Effector CD4-positive, alpha-beta T cell (primary cell): ENCODE measurements at places on chromosomes 5 and 9.

- DNase-seq: no peak
Measured at GRCh38 chr9:137306066-137306849, 4.2 kb upstream of the NRARP start.

GRCh38 chr5:175873088-175873454 lies 1.7 kb downstream of the CPLX2 start:
- no peak for DNase-seq

DNA sequence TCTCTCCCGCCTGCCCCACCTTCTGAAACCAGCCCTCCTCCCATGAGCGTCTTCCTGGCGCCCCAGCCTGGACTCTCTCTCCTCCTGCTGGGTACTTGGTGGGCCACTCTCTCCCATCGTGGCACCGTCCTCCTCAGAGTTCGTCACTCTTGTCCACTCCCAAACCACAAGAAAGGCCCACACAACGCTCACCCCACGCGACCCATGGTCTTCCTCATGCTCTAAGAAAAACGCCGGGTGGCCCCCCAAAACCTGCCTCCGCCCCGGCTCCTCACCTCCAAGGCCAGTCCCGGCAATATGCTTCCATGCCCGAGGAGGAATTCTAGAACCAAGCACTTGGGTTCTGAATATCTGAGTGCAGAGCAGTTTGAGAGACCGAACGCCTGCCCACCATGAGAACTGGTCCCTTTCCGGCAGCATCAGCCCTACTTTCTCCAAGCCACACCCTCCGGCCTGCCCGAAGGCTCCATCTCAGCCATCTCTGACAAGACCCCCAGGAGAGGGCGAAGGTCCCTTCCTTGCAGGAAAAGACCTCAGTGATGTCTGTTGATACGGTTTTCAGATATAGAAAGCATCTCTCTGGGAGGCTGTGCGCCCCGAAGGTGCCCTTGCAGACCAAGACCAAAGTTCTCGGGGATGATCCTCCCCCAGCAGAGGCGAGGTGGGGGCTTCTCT lies 15.0 kb downstream of the SLC6A3 start:
- DNase-seq: no peak

DNA sequence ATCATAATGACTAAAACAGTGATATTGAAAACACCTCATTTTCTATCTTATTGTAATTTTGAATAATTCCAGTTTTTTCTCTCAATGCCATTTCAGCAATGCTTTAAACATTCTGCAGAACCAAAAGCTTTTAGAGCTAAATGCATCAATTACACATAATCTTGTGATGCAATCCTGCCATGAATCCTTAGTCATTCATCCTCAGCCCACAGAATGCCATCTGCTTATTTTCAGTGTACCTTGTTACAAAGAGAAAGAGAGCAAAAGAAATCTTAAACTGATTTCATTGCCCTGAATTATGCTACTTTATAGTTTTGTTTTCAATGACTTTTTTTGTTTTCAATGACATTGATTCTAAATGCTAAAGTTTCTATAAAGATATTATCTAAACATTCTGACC lies 1234.8 kb upstream of the C9orf72 start:
- no peak for DNase-seq

DNA sequence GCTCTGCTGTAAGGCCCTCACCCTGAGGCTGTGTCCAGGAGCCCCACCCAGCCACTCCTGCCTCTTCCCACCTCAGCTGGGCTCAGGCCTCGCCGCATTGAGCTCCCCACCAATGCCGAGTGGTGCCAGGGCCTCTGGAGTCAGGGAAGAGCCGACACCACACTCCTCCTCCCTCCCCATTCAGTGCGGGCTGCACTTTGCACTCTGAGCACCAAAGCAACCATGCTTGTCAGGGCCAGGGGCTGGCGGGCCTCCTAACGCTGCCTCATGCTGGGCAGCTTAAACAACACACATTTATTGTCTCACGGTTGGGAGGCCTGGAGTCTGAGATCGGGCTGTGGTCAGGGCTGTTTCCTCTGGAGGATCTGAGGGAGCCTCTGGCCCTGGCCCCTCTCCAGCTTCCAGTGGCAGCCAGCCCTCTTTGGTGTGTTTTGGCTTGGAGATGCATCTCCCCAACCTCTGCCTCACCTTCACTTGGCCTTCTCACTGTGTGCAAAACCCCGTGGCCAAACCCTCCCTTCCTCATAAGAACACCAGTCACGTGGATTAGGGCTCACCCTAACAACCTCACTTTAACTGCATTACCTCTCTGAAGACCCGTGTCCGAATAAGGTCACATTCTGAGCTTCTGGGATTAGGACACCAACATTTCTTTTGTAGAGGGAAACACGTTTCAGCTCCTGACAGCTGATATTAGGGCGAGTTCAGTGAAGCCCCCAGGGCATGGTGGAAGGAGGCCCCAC lies 157.8 kb downstream of the MED10 start:
- no peak for DNase-seq

- DNase-seq: no peak
Measured at GRCh38 chr5:115460472-115460871, 84.1 kb downstream of the FEM1C start.

DNA sequence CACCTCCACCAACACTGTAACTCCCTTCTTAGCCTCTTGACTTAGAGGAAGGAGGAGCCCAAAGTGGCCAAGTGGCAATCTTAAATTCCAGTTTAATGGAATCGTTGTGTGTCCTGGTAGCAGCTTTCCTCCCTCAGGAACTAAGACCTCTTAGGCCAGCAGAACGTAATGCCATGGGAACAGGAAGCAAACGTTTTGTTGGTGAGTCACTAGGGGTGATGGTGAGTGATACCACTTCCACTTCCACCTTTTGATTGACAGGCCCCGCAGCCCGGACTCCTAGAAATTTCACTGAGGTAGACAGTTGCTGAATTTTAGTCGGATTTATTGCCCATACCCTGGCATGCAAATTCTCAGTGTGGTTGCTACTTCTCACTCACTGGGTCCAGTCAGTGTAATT lies 94.2 kb upstream of the FBN2 start:
- no peak for DNase-seq

DNA sequence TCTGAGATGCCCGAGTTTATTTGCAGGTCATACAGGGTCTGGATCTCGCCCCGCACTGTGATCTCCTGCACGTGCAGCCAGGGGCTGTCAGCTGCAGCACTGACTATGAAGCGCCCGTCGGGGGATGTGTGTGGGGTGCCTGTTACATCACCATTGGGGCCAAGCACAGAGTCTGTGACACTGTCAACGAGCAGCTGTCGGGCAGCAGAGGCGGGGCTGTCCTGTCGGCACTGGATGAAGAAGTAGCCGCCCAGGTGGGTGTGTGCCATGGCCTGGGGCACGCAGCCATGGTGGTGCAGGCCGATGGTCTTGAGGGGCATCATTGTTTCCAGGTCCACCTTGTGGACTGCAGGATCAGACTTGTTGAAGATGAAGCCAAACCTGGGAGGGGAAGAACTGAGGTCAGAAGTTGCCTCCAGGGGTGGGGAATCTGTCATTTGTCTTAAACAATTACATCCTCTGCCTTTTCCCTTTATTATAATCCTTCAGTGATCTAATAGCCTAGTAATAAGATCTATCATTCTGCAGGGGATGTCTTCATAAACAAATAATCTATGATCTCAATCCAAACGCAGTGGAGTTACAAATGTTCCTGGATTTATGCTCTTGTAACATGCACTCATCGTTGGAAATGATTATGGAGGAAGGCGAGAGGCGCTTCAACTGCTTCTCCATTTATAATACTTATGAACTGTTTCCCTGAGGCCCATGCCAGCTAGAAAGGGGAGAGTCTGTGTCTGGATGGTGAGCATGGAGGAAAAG lies 147.8 kb downstream of the HSPA4 start:
- no peak for DNase-seq

DNA sequence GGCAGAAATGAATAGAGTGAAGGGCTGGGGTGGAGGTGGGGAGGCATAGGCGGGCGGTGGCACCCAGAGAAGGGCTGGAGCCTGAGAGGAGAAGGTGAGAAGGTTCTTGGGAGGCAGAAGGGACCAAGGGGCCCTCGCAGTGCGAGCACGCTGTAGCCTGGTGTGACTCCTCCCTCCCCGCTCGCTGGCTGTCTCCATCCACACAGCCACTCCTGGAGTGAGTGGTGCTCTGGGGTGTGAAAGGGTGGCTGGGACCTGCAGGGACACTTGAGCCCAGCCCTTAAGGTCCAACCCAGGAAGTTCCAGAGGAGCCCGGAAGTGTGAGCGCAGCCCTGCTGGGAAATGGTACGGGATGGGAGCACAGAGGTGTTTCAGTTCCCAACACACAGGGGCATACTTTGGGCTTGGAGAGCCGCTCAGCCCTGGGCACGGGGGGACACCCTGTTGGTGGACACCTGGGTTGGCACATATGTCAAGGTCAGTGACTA lies 9.3 kb upstream of the SCGB3A1 start:
- no peak for DNase-seq

DNA sequence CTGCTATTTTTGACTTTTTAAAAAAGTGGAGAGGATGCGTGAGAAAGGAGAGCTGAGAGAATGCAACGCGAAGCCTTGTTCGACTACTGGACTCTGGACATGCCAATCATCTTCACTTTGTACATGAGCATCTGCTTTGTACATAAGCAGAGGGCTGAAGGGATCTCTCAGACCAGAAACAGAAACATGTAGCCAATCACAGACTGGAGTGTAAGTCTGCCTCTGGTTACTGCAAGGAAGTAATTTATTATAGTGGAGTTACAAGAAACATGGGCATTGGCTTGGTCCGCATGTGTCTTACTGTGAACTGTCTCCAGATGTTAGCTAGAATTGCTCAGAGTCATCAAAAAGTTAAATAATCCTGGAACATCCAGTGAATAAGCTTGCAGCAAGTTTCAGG lies 190.0 kb upstream of the GRAMD2B start:
- DNase-seq: no peak

- DNase-seq: no peak
Measured at GRCh38 chr9:6946583-6947166, 188.9 kb downstream of the KDM4C start.

- no peak for DNase-seq
Measured at GRCh38 chr9:89023740-89024139, 32.5 kb downstream of the S1PR3 start.

DNA sequence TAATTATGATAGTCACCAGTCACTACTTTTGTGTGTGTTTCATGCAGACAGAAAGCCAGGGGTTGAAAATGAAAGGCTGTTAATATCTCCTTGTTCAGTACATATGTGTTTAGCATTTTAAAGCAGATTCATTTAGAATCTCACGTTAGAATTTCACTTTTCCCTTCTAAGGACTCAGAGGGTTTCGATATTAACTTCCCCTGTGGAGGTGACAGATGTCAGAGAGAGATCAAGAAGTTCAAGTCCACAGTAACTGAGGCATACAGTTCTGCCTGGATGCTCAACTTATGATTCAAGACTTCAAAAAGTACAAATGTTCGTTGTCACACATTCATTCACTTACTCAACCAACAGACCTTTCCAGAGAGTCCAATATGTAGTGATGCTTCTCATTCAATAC lies 251.1 kb downstream of the EBF1 start:
- DNase-seq: no peak

DNA sequence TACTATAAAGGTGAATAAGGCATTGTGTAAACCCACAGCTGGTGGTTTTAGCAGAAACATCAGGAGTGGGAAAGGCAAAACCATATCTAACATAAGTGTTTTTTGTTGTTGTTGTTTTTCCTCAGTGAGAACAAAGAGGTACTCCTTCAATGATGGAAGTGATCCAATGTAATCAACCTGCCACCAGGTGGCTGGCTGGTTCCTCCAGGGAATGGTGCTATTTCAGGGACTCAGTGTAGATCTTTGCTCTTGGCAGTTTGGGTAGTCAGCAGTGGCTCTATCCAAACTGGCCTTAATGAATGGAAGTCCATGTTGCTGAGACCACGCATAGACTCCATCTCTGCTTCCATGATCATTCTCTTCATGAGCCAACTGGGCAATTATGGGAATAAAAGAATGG lies 10.8 kb downstream of the DMRTA1 start:
- DNase-seq: no peak

GRCh38 chr9:78103971-78104433 lies 72.4 kb upstream of the GNAQ start:
- no peak for DNase-seq

GRCh38 chr5:161585798-161586197 lies 39.3 kb upstream of the GABRB2 start:
- no peak for DNase-seq

- DNase-seq: no peak
Measured at GRCh38 chr9:17342696-17343095, 207.9 kb downstream of the CNTLN start.

- DNase-seq: no peak
Measured at GRCh38 chr5:150243590-150243989, 46.0 kb downstream of the CAMK2A start.

DNA sequence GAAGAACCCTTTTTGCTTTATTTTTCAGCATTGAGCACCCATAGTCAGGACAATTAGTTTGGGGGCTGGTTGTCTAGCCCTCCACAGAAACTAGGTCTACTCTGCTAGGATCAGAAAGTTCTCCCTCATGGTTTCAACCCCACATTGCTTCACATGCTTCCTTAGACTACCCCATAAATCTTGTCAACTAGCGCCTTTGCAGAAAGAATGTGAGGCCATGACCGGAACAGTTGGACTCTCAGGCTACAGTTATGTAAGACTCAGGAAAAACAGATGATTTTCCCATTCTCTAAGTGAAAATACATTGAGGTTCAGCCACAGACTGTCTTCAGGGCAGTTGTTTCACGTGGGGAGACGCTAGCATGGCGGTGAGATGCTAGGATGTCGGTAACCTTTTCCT lies 255.6 kb downstream of the NR3C1 start:
- no peak for DNase-seq

DNA sequence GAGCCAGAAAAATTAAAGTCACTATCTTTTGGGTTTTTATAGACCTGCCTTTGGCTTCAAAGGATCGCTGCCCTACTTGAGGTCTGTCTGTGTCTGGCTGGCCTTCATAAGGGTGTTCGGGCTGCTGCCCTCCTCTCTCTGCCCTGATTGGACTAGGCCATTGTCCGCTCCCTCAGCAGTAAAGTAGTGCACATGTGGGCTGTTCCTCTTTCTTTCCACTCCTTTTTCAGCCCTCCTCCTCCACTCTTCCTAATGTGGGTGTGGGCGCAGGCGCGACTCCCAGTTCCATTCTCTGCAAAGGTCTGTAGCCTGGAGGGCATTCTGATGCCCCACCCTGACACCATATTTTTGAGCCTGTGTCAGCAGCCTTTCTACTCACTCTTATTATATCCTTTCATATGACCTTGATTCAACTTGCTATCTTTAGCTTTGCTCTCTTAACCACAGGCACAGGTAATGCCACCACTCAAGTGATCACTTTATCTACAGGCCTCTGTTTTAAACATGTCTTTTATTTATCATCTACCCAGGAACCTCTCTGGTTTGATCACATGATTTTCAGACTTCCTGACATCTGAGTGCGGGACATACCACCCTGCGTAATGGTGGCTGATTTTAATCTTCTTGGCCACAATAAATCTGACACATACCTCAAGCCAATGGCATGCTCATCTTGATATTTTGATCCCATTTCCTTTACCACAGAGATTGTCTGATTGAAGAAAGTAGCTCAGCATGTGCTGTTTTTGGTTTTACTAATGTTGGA lies 144.5 kb downstream of the AOPEP start:
- peak; percentile 38 for DNase-seq

DNA sequence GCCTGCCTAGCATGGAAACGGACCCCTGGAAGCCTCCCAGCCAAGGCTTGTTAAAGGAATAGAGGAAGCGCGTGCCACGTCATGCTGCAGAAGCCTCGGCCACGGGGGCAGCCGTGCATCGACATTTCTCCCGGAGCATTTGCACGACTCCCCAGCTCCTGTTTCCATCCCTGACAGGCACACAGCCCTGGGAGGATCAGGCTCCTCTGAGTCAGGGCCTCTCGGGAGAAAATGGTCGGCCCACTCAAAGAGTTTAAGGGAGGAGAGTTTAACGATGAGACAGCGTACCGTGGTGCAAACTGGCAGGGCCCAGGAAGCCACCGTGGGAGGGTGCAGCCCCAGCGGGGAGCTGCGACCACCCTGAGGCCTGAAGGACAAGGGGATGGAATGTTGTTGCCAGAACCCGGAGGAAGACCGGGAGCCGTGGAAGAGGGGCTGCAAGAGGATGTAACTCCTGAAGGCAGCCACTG lies 213.6 kb downstream of the PAX5 start:
- no peak for DNase-seq
